ENCODE measurements at places on chromosomes 6 and 20.

DNA sequence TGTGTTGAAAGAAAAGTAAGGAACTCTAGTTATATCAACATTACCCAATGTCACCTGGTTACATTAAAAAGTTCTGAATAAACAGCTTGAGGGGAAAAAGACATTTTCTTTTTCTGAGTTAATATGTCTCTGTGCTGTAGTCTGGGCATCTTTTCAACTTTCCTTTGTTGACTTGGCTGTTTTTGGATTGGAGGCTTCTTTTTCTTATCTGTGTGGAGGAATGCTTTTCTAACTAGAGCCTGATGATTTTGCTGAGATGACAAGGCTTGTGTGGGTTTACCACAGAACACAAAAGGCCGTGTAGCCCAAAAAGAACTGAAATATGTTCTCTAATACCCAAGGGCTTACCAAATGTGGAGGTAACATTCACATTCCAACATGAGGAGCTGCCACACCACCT lies 161.8 kb downstream of the KCNQ5 start:
- DNase-seq, result no peak

DNA sequence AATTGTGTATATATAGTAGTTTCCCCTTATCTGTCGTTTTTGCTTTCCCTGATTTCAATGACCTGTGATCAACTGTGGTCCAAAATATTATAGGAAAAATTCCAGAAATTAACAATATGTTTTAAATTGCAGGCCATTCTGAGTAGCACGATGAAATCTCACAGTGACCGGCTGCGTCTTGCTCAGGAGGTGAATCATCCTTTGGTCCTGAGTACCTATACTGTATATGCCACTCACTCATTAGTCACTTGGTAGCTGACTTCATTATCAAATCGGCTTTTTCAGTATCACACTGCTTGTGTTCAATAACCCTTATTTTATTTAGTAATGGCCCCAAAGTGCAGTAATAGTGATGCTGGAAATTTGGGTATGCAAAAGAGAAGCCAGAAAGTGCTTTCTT lies 728.3 kb upstream of the EYS start:
- DNase-seq, result no peak

- DNase-seq, result no peak
Observed at GRCh38 chr6:92069781-92070180, 1349.6 kb downstream of the EPHA7 start.

- no peak for DNase-seq
Observed at GRCh38 chr20:6070829-6071695, 17.2 kb upstream of the LRRN4 start.

GRCh38 chr6:74568861-74569260 lies 637.0 kb downstream of the COL12A1 start:
- DNase-seq, result no peak

DNA sequence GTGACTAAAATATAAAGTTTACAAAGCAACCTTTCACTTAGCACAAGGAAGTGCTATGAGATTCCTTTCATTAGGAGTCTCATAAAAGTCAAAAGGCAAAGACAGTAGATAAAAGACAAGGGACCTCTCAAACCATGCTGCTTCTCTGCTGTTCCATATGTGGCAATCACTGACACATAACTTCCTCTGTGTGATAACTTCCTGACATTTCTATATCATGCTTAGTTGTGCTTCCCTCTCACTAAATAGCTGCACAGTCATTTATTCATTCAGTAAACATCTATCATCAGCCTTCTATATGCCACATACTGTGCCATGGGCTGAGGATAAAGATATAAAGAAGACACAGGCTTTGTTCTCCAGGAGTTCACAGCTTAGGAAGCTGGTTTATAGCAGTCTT lies 214.8 kb upstream of the GRIK2 start:
- peak; percentile 38 for DNase-seq

GRCh38 chr6:37517411-37517812 lies 17.7 kb upstream of the CCDC167 start:
- DNase-seq, result peak; percentile 90

GRCh38 chr20:59701236-59701635 lies 96.9 kb downstream of the PHACTR3 start:
- no peak for DNase-seq

DNA sequence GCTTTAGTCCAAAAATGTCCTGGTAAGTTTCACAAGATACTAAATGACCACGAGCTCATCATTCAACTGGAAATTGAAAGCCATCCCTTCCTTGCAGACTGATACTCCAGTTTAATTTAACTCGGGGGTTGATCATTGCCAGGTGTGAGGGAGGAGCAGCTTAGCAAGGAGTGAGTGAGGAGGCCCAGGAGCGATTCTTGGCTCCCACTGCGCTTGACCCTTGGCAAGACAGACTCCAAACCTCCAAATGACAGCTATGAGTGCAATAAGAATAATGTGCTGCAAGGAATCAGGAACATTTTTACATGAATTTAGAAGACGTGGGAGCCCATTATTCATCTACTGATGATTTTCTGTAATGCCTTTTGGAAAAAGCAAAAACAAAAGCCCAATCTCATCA lies 64.9 kb downstream of the LAMA4 start:
- DNase-seq, result no peak

- DNase-seq, result no peak
Observed at GRCh38 chr20:54237116-54237943, 29.4 kb downstream of the PFDN4 start.

DNA sequence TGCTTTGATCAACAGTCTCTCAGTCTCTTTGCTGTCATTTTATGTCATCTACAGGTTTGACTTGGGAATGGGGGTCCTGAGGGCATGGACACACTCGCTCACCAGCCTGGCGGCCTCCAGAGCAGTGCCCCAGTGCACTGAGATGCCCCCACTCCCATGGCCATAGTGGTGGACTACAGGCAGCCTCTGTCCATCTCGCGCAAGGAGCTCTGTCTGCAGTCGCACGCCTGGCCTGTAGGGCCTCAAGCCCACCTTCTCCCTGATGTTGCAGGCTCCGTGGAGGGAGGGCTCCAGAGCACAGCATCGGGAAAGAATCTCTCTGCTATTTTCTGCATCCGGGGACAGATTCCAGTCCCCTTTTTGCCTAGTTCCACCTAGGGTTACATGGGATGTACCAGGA lies 22.6 kb downstream of the DDO start:
- DNase-seq, result no peak

DNA sequence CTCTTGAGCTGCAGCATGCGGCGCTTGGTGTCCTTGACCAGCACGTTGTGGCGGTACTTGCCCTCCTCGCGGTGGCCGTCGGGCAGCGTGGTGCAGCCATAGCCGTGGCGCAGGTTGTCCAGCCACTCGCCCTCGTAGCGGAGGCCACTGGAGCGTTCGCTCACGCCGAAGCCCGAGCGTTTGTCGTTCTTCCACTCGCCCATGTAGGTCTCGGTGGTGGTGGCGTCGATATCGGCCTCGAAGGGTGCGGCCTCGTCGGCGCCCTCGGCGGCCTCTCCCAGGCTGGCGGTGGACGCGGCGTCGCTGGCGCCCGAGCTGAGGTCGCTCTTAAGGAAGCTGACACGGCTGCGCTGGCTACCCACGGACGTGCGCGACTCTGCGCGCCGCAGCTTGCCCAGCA lies 27.3 kb downstream of the JPH2 start:
- DNase-seq, result no peak

- no peak for DNase-seq
Observed at GRCh38 chr6:33296797-33297405, 1.8 kb downstream of the RGL2 start.

DNA sequence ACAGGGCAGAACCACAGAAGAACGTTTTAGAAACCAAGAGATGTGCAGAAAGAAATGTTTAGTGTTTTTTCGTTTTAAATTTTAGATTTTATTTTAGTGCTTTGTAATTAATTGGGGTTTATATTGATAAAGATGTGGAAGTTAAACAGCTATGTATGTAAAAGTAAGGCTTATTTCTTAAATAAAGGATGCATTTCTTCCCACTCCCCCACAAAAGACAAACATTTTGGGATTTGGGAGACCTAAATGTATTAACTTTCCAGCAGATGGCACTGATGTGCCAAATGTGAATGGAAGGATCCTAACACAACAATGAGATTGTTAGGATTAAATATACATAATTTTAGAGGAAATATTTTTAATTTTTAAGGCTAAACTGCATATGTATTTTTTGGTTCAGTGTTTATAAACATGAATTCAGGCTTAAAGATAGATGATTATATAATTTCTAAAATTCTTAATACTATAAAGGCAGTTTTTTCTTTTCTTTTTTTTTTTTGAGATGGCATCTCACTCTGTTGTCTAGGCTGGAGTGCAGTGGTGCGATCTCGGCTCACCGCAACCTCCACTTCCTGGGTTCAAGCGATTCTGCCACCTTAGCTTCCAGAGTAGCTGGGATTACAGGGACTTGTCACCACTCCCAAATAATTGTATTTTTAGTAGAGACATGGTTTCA lies 12.0 kb downstream of the PFDN4 start:
- DNase-seq, result peak; percentile 31

GRCh38 chr20:61437280-61438206 lies 185.5 kb downstream of the CDH4 start:
- no peak for DNase-seq

DNA sequence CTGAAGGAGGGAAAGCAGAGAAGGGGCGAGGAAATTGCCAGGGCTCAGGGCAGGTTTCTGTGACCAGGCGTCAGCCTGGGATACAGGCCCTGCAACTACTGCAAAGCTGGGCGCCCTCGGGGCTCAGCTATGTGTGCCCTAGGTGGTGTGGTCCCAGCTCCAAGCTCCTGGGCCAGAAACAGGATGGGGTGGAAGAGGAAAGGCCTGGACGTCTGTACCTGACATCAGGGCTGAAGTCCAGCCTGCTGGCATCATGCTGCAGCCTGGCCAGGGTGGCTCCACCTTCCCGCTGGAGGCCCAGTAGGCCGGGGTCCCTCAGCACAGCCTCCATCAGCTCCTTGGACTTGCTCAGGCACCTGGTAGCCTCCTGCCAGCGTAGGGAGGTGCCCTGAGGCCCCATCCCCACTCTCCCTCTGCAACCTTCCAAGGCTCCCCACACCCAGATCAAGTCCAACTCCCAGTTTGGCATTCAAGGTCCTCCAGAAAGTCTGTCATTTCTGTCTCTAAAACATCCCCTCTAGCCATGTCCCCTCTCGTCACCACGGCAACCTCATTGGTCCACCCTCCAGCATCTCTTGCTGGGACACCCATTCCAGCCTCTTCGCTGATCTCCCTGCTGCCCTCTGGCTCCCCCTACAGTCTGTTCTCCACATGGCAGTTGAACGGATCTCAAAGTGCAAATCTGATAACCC lies 38.2 kb downstream of the KIAA1755 start:
- peak; percentile 76 for DNase-seq

DNA sequence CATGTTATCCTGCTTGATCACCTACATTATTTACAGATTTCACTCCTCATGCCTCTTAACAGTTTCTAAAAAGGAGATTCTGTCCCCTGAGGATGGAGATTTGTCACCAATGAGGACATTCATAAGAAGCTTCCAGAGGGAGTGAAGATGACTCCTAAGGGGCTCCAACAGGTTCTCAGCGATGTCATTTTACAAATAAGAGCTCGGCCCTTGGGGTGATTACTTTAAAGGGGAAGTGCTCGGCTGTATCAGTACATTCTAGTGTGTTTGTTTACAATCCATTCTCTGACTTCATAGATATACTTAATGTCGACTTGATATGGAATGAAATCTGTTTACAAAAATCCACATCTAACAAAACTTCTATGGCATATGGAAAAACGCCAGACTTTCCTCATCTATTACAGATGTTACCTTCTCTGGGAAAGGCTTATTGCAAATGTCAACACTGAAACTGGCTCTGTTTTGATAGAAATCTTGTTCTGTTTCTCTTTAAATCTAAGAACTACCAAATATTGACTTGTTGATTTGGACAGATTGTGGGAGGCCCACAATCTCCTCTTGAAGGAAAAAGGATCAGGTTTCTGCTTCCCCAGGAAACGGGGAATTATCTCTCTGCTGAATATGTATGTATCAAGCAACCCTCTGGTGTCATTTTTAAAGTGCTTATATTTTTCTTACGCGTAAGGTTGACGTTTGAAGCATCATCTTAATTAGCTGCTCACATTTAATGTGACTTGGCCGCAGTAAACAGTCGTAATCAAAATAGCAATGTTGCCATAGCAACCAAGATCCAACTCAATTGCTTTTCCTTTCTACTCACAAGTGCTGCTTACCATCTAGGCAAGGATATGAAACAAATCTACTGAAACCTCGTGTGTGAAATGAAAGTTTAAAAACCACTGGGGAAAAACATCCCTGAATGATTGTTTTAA lies 95.7 kb downstream of the SHLD1 start:
- DNase-seq, result no peak

- DNase-seq, result no peak
Observed at GRCh38 chr6:44564906-44565524, 177.5 kb downstream of the CDC5L start.

GRCh38 chr6:84773431-84774156 lies 9.2 kb upstream of the TBX18 start:
- DNase-seq, result no peak

GRCh38 chr20:20814685-20815084 lies 102.2 kb upstream of the RALGAPA2 start:
- DNase-seq, result no peak

- no peak for DNase-seq
Observed at GRCh38 chr20:58895448-58896180, 43.1 kb downstream of the GNAS start.

DNA sequence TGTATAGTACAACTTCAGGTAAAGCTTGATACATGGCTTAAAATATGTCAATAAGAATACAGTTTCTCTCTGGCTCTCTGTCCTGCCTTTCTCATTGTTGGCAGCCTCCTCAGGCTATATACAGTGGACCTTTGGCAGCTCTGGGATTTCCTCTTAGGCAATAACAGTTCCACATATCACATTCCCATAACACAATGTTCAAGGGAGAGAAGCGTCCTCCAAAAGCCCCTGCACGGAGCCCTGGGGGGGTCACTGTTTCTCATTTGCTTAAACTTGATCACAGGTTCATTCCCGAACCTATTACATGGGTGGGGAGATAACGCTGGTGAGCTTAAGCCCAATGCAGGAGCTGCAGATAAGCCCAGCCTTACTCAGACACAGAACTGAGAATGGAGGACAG lies 4.4 kb upstream of the FLRT3 start:
- DNase-seq, result no peak

DNA sequence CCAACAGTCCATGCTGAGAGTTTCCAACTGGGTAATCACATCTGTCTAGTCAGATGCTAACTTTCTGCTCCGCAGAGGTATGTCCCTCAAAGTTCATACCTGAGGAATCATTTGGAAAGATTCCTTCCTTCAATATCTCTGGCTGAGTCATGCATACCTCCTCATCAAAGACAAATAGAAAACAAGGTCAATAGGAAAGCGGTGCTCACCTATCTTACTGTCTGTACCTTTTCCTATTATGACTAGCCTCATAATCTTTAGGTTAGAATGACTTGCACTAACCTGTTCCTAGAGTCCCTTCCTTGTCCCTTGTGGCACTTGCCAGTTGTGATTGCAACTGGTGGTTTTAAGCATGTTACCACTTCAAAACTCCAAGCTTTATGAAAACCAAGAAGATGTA lies 78.2 kb upstream of the PTPRK start:
- no peak for DNase-seq

DNA sequence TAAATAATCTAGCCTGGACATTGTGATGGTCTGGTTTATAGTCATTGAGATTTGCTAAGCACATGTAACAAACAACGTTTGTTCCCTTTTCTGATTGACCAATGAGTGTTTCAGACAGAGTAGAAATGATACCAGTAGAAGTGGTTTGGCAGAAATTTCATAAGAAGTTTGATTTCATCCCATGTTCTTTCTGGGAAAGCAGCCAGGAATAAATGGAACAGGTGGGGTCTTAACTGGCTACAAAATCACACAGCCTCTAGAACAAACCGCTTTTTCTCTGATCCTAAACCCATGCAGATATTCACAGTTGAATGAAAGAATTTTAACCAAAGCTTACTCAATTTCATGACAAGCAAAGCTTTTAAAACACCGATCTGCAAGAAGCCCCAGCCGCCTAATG lies 227.5 kb downstream of the UST start:
- DNase-seq, result no peak

- DNase-seq, result no peak
Observed at GRCh38 chr6:1790684-1791083, 181.0 kb downstream of the FOXC1 start.

All from NB4 (cell line).